Dermis microvascular lymphatic vessel endothelial cell (primary cell): ENCODE measurements at places on chromosomes 4 and X.

- no peak for DNase-seq
These were observed 1.2 kb downstream of the NPNT start for GRCh38 chr4:105896461-105896942.

- no peak for DNase-seq
These were observed 110.3 kb downstream of the UCHL1 start for GRCh38 chr4:41366911-41367517.

GRCh38 chrX:111095974-111096895 is at the start of gene PAK3:
Gene PAK3, plus strand, starts transcription at chrX:111096191. Its CDS starts 26,913 bp downstream, at chrX:111123104.
- peak; percentile 61 for DNase-seq

GRCh38 chr4:65667506-65668041 is 2.7 kb downstream of the EPHA5 start:
- DNase-seq, result no peak

GRCh38 chr4:168711197-168712140 is 214.6 kb downstream of the PALLD start:
- peak; percentile 92 for DNase-seq

DNA sequence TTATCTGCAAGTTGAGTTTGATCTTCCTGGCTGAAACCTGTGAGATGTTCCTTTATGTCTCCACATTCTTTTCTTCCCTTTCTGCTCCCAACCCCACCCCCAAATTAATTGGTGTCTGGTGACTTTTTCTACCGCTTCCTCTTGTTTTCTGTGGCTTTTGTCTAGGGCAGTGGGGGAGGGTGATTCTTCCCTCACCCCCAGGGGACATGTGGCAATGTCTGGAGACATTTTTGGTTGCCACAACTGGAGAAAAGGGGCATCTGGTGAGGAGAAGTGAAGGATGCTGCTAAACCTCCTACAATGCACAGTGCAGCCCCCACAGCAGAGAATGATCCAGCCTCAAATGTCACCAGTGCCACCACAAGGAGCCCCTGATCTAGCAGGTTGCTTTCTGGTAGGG is 152.9 kb downstream of the NHS start:
- DNase-seq, result no peak

GRCh38 chr4:106830879-106831278 is 205.2 kb downstream of the DKK2 start:
- DNase-seq, result no peak
